ENCODE measurements at places on chromosomes 1 and 21.

DNA sequence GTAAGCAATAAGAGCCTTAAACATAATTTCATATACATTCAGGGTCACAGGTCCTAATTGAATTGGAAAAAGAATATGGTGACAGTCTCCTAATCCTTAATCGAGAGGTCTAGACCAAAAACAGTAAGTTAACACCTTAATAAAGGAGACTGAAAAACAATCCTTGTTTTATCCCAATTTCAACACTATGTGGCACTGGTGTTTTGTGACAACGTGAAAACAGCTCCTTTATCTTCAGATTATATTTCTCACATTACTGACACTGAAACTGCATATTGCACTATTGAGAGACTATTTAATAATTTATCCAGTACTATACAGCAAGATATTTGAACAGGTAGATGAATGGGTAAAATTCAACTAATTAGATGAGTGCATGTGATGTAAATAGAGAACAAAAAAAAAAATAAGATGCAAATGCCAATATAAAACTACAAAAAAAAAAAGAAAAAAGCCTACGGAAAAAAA, 34.1 kb downstream of the TP53BP2 start:
- DNase-seq: no peak

GRCh38 chr1:172344444-172344843, 76.0 kb upstream of the C1orf105 start:
- DNase-seq: no peak

GRCh38 chr1:2555634-2556276, 416 bp upstream of the TNFRSF14 start:
- peak; percentile 88 for DNase-seq

DNA sequence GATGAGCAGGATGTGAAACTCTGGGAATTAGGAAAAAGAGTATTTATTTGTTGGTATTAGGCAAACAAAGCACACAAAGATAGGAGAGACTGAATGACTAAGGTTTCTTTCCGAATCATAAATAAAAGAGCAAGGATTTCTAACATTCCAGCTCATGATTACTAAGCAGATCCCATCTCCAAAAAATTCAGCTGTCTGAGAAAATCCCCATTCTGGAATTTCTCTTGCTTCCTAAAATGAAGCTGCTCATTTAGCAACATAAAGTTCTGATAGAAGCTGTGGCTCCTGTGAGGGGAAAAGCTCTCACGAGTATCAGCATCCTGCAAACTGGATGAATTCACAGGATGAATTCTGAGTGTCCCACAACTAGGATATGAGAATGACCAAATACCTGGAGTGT, 6.7 kb upstream of the SH2D5 start:
- DNase-seq: no peak

DNA sequence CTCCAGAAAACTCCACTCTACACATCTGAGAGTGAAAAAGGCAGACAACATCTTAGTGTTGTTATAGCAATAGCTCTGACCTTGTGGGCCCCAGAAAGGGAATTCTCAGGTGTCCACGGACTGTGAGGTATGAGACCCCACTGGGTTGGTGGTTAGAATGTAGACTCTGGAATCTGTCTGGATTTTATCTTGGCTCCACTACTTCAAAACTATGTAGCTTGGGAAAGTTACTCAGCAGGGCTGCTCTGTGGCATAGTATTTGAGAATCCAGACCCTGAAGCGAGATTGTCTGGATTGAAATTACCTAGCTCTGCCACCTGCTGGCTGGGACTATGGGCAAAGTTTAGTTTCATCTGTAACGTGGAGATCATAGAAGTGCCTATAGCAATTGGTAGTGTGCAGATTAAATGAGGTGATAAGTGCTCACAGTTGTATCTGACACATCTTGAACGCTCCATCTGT, 25.8 kb downstream of the PRDM2 start:
- DNase-seq: peak; percentile 70

GRCh38 chr21:25561668-25562641, 45.3 kb downstream of the MRPL39 start:
- DNase-seq: peak; percentile 64

- no peak for DNase-seq
Observed at GRCh38 chr1:23816906-23817305, 8.3 kb downstream of the HMGCL start.

DNA sequence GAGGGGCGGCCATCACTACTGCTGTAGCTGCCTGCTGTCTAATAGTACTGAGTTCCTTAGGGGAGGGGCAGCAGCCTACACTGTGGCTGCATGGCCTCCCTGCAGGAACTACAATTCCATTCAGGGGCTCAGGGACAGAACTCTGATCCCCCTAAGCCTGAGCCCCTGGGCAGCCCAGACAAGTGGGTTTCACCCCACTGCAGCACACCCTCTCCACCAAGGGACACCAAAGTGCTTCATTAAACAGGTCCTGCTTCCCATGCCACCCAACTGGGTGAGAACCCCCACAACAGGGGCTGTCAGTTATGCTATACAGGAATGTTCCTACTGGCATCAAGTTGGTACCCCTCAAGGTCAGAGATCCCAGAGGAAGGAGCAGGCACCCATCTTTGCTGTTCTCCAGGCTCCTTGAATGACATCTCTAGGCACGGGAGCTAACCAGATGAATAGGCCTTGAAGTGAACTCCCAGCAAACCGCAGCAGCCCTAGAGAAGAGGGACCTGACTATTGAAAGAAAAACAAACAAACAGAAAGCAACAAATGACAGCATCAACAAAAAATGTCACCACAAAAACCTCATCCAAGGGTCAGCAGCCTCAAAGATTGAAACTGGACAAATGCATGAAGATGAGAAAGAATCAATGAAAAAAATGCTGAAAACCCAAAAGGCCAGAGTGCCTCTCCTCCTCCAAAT, 437.4 kb downstream of the NUF2 start:
- no peak for DNase-seq

DNA sequence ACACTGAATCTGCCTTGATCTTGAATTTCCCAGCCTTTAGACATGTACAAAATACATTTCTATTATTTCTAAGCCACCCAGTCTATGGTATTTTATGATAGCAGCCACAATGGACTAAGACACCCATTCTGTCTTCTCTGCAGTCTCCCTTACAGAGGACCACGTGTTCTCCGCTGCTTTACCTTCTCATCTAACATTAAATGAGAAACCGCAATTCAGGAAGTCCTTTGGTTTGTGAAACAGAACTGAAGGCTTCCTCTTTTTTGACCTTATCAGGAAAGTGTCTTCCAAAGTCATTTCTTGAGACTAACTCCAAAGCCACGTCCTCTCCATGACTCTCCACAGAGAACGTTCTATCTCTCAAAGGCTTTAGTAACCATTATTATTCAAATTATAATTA, 560.1 kb downstream of the OMA1 start:
- peak; percentile 3 for DNase-seq

GRCh38 chr1:144101397-144102045, 129.7 kb upstream of the FAM72C start:
- no peak for DNase-seq

- no peak for DNase-seq
Observed at GRCh38 chr1:231694465-231695077, 68.0 kb downstream of the DISC1 start.

GRCh38 chr1:222189218-222189617, 358.7 kb downstream of the HHIPL2 start:
- DNase-seq: no peak

DNA sequence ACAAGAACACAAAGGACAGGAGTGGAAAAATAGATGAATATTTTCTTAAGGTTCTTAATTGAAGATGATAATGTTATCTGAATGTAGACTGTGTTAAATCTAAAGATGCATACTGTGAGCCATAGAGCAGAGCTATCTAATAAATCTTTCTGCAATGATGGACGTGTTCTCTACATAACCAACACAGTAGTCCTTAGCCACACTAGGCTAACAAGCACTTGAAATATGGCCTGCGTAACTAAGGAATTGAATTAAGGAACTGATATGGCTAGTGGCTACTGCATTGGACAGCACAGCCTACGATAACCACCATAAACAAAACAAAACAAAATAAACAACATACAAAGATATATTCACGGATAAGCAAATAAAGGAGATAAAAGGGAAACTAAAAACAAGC, 181.3 kb downstream of the LYPLAL1 start:
- no peak for DNase-seq

- no peak for DNase-seq
Observed at GRCh38 chr1:228373681-228374571, 32.7 kb downstream of the TRIM11 start.

- no peak for DNase-seq
Observed at GRCh38 chr21:42346441-42346840, 4.4 kb downstream of the TFF2 start.

- DNase-seq: no peak
Observed at GRCh38 chr1:88984569-88984968, 7.9 kb downstream of the KYAT3 start.

DNA sequence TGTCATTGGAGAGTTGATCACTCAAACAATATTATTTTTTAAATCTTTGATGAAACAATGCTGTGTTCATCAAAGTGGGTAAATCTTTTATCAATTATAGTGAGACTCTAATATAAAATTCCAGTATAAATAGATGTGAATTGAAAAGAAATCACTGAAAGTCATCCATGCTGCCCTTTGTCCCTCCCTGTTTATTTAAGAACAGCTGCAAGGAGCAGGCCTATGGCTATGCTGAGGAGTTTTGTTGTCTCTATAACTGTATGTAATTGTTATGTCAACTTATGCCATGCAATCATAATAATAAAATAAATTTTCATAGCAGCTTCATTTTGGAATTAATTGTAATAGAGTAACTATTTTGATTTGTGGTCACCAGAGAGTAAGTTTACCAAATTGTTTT, 1272.4 kb upstream of the ADGRL4 start:
- DNase-seq: no peak

- DNase-seq: no peak
Observed at GRCh38 chr1:106111044-106111443, 945.4 kb upstream of the PRMT6 start.

DNA sequence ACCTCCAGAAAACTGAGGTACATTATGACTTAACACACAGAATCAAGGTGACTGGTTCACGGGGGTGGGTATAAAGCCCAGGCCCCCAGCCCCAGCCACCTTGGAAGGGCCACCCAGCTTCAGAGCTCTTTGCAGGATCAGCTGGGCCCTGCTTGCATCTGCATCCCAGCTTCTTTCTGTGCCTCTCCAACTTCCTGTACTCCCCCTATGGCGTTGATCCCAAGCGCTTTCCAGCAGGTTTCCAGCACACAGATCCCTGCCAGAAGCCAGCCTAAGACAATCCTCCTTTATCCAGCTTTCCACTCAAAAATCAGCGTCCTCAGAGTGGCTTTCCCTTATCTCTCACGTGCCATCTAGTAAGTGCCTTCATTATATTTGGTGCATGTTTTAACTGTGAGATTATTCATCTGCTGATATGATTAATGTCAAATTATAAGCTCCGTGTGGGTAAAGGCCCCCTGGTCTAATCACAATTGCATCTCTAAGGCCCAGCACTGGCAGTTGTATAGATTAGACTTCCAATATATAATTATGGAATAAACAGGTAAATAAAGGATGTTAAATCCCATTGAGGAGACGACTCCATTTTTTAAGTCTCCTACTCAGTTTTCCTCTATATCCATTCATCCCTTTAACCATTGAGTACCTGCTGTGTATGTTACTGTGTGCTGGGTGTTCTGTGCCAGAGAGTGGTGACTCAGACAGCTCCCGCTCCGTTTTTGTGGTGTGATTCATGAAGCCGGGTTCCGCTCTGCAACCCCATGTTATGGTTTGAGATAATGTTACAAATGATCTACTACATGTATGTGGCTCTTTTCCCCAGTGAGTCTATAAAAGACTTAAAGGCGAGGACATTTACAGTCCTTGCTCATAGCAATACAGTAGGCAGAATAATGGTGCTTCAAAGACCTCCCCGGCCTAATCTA, 387.6 kb downstream of the PCP4 start:
- no peak for DNase-seq

GRCh38 chr21:15775981-15776380, 46.2 kb downstream of the USP25 start:
- DNase-seq: no peak

GRCh38 chr1:223312705-223313414, 51.1 kb downstream of the SUSD4 start:
- DNase-seq: no peak

GRCh38 chr1:11514366-11514765, 35.4 kb downstream of the DISP3 start:
- DNase-seq: no peak

GRCh38 chr1:205592443-205593003, 39.3 kb downstream of the ELK4 start:
- DNase-seq: no peak

DNA sequence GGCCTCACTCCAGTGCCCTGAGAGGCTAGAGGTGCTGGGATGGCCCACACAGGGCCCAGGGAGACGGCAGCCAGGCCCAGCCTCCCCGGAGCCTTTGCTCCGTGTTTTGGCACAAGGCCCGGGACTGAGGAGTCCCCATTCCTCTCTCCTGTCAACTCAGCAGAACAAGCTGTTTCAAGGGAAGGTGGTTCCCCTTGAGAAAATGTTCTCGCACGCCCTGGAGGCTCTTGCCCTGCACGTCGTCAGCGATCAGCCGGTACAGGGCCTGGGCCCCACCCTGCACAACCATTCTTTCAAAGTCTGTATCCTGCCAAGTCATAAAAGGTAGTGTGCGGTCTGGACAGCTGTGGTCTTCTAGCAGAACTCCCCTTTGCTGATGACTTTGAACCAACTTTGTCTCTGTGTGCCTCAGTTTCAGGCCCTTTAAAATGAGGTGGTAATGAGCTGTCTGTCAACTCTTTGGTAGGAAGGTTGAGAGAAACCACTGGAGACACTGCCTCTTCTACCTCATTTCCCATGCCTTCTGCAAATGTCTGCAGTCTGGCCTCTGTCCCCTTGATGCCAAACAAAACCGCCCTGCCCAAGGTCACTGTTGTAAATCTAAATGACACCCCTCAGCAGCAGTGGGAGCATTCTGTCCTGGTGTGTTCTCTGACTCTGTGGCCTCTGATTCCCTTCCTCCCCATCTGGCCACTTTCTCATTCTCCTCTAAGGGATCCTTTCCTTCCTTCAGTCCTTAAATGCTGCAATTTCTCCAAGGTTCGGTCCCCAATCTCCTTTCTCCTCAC, 138.6 kb upstream of the JUN start:
- DNase-seq: peak; percentile 7

DNA sequence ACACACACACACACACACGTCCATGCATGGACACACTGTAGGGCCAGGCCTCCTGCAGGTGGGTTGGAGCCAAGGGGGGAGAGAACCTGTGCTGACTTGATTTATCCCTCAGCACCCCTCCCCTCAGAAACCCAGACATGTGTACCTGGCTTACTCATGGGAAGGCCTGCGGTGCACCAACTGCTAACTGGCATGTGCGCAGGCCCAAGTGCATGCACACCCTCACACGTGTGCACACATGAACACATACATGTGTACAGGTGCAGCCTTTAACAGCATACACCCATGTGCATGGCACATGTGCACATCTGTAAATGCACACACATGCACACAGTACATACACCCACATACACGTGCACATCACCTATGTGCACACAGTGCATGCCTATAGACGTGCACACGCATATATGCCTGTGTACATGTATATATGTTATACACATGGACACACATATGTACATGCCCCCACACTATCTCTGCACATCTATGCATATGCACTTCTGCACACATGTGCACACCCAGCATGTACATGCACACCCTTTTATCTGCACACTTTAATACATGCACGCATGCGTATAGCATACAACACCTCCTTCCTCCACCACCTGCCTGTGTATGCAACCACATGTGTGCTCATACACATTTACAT, 67.5 kb downstream of the TRIM11 start:
- no peak for DNase-seq
